Neural progenitor cell (in vitro differentiated cells): ENCODE measurements at places on chromosomes 2 and 18. TPM values are rescaled to one million over a fixed set of nuclear protein-coding genes. Genes with fewer than 3 reads are reported as not detected.

TXNDC2 gene
- total RNA-seq = not detected in 2 replicates

STPG4 gene
- not detected in 2 replicates for total RNA-seq

HOXD9 gene
- not detected in 2 replicates for total RNA-seq

ZNF385B gene
- total RNA-seq = 22.9 and 35.8 TPM in 2 replicates
